ENCODE measurements at places on chromosomes 2 and 18.
A peak's percentile ranks its signal among the peaks of the same experiment; 100 is the strongest.

DNA sequence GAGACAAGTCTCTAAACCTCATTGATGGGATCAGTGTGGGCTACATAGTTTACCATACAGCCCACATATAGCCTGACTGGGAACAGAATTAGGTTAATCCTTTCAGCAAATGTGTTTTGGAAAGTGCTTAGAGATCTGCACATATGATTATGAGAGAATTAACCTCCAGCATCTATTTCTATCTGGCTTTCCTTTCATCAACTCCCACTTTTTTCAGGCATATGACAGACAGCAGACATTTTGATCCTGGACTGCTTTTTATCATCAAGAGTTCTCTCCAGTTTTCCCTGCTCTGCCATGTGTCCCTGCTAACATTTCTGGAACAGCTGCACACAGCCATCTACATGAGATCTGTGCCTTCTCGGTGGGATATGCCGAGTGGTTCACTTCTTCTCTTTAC is 139.5 kb upstream of the LRP1B start:
- no peak for DNase-seq

DNA sequence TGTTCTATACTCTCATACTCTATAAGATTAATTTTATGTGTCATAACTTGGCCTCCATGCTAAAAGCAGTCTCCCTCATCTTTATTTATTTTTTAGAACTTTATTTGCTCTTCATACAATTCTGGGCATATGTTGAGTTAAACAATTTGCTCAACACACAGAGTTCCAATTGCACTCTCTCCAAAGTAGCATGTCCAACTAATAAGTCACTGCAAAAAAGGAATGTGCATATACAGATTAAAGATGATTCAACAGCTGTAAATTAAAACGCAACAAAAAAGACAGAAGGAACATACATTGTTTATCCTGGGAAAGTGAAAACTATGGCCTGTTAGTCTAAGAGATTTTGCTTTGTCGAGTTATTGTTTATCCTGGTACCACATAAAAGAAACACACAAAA is 277.7 kb upstream of the ACVR2A start:
- DNase-seq: no peak

- DNase-seq: no peak
Measured at GRCh38 chr18:76951456-76952247, 129.3 kb downstream of the ZNF236 start.

DNA sequence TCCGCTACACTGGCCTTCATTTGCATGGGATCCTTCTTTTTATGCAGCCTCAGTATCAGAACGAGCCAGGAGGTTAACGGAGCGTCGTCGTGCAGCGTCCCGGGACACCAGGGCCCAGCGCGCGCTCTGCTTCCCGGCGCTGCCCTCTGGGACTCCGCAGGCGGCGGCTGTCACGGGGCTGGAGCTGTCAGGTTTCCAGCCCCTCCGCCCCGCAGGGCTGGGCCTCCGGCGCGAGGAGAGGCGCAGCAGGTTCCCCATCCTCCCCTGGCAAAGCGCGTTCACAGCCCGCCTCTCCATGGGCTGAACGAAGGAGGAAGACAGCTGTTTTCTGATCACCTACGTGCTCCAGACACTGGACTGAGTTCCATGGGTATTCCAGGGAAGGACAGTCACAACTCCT is 12.5 kb upstream of the PAX8 start:
- DNase-seq: no peak

DNA sequence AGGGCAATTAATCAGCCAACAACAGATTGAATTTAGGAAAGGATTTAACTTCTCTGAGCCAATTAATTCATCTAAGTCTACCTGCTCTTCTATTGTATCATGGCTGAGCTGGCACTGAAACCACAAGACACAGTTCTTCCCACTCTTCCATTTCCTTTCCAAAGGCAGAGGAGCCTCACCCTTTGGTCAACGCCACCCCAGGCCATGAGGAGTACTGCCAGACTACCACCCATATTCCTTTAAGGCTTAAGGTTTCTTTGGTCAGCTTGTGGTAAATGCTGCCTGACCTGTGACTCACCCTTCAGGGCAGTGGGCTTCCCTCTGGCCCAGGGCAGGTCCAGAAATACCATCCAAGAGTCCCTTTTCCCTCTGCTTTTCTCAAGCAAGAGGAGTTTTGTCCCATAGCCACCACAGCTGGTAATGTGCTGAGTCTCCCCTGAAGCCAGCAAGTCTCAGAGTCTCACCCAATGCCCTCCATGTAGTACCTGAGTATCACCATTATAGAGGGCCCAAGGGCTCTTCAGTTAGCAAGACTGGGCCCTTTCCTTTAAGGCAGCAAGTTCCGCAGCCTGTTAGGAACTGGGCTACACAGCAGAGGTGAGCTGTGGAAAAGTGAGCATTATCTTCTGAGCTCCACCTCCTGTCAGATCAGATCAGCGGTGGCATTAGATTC is 900.5 kb upstream of the CRIM1 start:
- no peak for DNase-seq

DNA sequence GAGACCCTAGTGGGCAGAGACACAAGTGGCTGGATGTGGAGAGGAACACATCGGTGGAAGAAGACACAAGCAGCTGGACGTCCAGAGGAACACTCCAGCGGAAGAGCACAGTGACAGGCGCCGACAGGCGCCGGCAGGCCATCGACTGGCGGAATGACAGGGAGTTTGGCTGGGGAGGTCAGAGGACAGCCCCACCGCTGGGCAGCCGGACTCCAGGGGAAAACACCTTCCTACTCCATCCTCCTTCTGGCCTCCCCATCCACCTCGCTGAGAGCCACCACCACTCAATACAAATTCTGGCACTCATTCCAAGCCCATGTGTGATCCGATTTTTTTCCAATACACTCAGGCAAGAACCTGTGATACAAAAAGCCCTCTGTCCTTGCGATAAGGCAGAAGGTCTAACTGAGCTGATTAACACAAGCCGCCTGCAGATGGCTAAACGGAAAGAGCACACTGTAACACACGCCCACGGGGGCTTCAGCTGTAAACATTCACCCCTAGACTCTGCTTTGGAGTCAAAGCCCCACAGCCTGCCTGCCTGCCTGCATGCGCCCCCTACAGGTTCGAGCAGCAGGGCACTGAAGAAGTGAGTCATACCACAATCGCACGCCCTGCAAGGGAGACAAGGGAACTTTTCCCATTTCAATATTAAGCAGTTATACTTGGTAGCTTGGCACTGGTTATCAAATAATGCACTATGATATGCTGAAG is 50.2 kb upstream of the LRP1B start:
- peak; percentile 2 for DNase-seq

DNA sequence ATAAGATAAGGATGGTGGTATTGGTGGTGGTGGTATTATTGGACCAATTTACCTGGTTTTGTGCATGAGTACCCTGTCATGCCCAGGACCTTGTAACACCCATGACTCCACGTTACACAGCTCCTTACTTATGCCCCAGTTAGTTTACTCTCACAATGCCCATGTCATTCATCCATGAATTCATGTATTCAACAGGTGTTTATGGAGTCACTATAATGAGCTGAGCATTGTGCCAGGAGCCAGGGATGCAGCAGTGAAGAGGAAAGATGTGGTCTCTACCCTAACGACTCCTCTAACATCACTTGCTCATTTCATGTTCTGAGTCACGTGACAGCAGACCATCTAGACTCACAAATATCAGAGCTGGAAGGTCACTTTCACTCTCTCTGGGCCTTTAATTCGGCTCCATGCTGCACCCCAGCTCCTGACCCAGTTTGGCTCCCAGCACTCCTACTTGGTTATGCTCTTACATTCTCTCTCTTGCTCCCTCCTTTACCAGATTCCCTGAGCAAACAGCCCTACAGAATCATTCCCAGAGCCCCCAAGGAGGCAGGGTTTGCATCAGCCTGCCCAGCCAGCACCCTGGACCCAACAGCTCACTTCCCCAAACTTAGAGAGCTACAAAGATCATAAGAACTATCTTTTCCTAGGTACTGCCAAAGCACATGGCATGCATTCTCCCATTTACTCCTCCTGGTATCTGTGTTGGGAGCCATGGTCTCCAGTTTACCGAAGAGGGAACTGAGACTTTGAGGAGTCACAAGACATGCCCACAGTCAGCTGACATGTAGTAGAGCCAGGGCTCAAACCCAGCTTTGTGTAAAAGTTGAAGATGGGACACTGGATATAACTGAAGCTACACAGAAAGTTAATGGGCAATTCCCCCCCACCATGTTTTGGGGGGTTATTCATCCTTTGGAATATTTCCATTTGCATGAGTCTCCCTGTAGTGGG is 449.9 kb downstream of the LRATD1 start:
- DNase-seq: no peak

DNA sequence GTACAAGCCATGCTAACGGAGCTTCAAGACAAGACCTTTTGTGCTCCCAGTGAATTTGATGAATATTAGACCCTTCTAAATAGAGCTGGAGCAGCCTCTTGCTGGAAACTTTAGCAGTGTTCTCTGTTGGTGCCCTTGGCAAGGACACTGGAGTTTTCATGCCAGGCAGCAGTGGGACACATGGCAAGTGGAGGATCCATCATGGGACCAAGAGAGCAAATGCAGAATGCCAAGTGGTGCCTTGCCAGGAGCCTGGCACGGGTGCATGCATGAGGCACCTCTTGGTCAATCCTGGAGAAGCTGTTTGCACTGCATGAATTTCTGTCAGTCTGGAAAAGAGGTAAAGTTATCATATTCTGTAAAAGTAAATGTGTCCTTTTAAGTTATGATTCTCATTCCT is 59.1 kb downstream of the NETO1 start:
- DNase-seq: no peak

DNA sequence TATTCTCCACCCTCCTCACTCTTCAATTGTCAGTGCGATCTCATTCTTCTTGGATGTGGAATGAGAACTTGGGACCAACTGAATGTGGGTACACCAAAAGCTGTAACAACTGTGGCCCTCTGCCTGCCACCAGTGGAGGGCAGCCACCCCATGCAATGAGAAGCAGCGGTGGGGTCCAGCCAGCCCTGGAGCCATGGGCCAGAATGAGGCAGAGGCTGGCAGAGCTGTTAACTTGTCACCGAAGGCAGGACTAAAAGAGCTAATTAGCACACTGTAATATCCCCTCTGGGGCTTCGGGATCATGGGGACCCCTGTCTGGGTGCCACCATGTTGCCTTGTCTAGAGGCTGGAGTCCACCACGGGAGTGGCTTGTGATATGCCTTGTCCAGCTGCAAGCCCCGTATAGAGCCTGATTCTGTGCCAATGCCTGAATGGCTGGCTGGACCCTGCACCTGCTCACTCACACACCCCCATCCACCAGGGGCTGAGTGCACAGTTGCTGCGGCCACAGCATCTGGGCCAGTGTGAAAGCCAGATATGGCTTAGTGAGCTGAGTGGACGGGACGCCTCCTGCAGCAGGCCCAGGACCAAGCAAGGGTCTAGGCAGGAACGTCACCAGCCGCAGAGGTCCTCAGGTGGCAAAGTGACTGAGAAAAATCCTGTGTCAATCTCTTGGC is 680.5 kb downstream of the DSC3 start:
- no peak for DNase-seq

DNA sequence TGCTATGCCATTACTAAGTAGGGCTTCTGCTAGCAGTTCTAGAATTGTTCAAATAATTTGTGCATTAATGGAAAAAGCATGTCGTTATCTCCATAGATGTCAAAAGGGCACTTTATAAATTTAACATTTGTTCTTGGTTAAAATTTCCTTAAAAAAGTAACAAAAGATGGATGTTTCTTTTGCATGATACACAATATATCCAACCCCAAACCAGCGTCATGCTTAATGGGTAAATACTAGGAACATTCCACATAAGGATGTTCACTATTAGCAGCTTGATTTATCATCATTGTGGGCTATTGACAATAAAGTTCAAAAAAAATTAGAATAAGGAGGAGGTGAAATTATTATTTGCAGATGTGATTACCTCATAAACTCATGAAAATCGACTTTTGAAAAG is 79.7 kb downstream of the GREB1L start:
- no peak for DNase-seq

DNA sequence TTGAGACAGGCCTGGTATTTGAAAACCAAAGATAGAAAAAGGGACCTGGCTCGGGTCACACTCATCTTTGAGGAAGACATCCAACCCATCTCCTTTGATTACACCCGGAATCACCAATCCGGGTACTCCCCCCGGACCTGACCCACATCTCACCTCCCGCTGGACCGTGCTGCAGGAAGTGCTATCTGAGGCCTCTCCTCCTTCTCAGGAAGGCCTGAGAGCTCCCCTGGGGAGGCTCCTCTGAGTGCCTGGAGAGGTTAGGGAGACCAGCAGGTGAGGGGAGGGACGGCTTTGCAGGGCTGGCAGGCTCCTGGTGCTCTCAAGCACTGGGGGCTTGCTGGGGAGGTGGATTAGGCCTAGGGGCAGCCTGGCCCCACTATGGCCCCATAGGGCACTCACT is 170.9 kb downstream of the ACKR3 start:
- no peak for DNase-seq

DNA sequence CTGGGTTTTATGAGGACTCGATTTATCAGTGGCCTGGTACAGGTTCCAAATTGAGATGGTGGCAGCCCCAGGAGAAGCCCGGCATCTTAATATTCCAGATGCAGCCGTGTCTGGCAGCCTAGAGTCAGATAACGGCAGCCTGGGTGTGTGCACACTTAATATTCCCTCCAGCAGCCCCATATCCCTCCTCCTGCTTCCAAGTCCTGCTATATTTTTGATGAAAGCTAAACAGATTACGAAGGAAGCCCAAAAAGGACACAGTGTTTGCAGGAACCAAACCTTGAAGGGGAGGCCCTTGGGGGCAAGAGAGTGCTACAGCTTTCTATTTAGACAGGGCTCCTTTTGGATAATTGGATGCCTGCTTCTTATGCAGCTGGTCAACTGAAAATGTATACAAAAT is 25.1 kb upstream of the ALK start:
- DNase-seq: no peak

- no peak for DNase-seq
Measured at GRCh38 chr18:72342933-72343332, 201.2 kb downstream of the CBLN2 start.

- DNase-seq: no peak
Measured at GRCh38 chr2:218418717-218419458, at the start of gene VIL1. Gene VIL1, plus strand, starts transcription at chr2:218419123. Its CDS starts 4,656 bp downstream, at chr2:218423779.

GRCh38 chr2:218435003-218435982 is 16.4 kb downstream of the VIL1 start:
- no peak for DNase-seq

- DNase-seq: no peak
Measured at GRCh38 chr2:196289000-196289399, 117.6 kb upstream of the STK17B start.

GRCh38 chr18:31774477-31774785 is 13.8 kb upstream of the SLC25A52 start:
- no peak for DNase-seq

DNA sequence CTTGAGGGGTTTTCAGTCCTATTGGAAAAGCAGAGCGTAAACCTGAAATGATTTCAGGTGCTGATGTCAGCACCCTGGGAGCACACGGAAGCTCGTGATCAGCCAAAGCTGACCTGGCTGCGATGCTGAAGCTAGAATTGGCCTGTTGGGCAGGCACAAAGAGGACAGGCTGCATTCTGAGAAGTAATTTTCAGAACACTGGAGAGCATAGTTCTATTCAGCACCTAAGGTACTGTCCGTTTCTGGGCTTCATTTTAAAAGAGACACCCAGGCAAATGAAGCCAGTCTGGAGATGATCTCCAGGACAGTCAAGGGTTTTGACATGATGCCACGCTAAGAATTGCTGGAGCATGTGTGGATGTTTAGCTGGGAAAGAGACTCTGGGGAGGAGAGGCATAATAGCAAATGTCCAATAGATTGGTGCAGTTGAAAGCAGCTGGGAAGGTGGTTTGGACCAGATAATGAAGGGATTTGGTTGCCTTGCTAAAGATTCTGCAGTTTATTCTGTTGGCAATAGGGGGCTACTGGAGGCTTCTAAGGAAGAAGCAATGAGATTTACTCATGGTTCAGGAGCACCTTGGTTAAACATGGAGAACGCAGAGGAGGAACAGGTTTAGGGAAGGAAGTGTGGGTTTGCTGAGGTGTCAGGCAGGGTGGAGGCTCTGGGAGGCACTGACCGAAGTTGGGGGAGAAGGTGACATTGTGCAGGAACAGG is 86.6 kb downstream of the ACOXL start:
- DNase-seq: no peak
